ENCODE measurements at places on chromosomes 2 and 18.
A peak's percentile ranks its signal among the peaks of the same experiment; 100 is the strongest.

GRCh38 chr2:13550285-13551231 is 833.8 kb downstream of the TRIB2 start:
- no peak for DNase-seq

DNA sequence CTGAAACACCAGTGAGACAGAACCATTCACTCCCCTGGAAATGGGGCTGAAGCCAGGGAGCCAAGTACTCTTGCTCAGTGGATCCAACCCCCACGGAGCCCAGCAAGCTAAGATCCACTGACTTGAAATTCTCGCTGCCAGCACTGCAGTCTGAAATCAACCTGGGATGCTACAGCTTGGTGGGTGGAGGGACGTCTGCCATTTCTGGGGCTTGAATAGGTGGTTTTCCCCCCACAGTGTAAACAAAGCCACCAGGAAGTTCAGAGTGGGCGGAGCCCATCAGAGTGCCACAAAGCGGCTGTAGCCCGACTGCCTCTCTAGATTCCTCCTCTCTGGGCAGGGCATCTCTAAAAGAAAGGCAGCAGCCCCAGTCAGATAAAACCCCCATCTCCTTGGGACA is 292.8 kb downstream of the LNPK start:
- no peak for DNase-seq

DNA sequence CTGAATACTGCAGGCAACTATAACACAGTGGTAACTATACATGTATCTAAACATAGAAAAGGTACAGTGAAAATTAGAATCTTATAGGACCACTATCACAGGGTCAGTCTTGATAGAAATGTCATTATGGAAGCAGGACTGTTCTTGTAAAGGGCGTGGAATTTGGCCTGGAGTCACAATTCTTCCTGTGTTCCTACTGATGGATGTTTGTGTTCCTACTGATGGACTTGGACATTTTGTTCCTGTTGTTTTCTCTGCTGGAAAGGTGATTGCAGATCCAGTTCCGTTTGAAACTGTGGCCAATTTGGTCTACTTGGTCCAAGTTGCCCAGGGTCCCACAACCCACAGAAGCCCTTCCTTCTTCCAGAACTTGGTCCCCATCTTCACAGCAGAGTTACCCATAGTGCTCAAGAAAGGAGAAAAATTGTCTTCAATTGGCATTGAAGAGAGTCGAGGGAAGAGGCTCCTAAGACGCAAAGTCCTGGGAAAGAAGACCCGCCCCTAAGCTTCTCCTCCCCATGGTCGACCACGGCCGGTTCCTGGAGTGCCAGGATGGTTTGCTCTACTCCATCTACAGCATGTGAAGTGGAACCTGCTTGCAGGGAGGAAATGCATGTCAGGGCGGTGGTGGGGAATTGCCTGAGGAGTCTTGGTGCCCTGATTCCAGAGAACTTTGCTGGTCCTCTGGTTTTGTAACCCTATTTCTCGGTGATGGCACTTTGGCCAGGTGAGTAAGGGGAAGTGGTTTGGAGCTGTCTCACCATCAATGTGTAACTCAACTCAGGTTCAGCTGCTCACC is 102.8 kb upstream of the RAB12 start:
- DNase-seq: no peak

- DNase-seq: no peak
Measured at GRCh38 chr18:46830633-46831032, 73.8 kb upstream of the ST8SIA5 start.

DNA sequence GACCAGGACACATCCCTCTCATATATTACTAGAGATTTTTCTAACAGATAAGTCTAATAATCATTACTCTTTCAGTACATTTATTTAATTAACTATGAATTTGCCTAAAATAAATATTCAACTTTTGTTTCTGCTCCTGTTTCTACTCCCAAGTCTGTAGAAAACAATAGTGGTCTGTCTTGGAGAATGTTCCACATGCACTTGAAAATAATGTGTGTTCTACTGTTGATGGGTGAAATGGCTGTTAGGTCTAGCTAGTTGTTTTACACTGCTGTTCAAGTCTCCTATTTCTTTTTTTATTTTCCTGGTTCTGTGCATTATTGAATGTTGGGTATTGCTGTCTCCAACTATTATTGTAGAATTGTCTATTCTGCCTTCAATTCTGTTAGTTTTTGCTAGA is 47.2 kb downstream of the SPOPL start:
- no peak for DNase-seq

- no peak for DNase-seq
Measured at GRCh38 chr18:44668270-44668975, 12.3 kb upstream of the SETBP1 start.

- peak; percentile 91 for DNase-seq
Measured at GRCh38 chr2:148021059-148021861, at the start of gene MBD5. Gene MBD5 (plus strand): TSS chr2:148021091.

DNA sequence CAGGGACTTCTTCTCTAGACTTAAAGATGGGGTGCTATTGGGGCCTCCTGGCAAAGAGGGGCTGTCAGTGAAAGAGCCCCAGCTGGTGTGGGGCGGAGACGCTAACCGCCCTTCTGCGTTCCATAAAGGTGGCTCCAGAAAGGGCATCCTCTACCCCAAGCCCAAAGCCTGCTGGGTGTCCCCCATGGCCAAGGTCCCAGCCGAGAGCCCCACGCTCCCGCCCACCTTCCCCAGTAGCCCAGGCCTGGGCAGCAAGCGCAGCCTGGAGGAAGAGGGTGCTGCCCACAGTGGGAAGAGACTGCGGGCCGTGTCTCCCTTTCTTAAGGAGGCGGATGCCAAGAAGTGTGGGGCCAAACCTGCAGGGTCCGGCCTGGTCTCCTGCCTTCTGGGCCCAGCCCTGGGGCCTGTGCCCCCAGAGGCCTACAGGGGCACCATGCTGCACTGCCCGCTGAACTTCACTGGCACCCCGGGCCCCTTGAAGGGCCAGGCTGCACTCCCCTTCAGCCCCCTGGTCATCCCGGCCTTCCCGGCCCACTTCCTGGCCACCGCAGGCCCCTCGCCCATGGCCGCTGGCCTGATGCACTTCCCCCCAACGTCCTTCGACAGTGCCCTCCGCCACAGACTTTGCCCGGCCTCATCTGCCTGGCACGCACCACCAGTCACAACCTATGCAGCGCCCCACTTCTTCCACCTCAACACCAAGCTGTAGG is 15.2 kb downstream of the ARID5A start:
- DNase-seq: no peak

- DNase-seq: no peak
Measured at GRCh38 chr2:11813951-11814350, 67.5 kb downstream of the LPIN1 start.

DNA sequence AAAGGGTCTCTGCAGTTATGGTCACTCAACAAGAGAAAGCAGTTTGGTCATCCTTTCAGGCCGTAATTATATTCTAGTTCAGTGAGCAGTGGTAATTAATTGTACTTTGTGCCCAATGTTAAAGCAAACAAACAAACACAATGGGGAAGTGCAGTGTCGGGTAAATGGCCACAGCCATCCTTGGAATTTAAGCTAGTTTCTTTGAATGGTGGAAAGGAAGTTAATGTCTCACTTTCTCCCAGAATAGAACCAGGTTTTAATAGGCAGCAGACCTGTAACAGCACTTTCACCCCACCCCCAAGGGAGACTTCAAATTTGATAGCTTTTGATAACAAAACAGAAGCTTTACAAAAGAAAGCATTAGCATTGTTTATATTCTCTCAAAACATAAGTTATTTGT is 20.0 kb upstream of the ITGAV start:
- no peak for DNase-seq

- DNase-seq: no peak
Measured at GRCh38 chr2:216017365-216017764, 4.0 kb upstream of the MREG start.

DNA sequence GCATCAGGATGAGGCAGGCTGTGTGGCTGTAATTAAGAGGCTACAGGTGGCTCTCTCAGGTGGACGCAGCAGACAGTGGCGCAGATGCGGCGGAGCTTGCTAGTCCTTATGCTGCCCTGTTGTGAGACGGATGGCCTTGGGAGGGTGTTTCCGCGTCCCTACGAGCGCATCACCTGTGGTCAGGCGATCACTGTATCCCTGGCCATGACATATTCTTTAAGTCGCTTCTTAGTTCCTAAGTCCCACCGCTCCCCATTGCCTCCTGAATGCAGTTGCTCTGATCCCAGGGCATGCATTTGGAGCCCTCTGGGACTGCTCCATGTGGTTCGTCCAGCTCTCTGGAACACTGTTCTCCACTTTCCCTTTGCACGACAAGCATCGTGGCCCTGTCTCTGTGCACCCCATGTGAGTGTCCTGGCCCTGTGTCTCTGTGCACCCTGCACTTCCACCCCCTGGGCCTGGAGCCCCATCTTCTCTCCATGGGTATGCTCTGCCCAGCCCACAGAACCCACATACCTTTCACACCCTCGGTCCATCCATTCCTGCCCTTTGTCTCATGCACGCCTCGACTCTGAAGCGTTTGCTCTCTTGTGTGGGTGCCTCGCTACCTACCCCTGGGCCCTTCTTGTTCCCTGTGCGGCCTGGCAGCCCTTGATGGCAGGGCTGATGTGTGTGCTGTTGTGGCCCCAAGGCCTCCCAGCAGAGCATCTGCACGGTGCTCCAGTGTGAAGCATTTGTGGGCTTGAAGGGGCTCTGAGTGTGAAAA is 74.4 kb downstream of the SH3RF3 start:
- no peak for DNase-seq

DNA sequence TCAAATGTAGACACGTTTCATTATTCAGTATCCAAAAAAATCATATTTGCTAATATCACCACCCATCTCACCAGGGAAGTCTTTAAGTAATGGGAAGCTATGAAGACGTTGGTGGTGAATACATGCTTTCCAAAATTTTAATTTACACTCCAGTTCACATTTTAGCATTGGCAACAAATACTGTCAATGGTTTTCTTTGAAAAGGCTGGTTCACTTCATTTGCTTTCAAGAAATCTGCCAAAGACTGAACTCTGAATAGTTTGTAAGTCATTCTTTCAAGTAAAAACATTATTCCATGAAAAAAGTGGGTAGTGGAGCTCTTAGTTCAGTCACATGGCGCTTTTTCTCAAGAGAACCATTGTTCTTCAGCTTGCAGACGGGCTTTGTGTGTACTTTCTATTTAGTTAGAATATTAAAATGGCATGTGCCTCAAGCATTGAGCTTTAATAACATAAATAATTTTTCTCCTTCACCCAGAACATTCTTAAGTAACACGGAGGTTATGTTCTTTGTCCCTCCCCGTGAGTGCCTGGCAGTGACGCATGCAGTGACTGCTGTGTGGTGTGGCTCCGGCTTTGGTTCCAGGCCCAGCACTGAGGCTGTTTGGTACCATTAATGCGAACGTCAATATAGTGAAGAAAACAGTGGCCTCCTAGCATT is 300.0 kb upstream of the HDAC4 start:
- no peak for DNase-seq

DNA sequence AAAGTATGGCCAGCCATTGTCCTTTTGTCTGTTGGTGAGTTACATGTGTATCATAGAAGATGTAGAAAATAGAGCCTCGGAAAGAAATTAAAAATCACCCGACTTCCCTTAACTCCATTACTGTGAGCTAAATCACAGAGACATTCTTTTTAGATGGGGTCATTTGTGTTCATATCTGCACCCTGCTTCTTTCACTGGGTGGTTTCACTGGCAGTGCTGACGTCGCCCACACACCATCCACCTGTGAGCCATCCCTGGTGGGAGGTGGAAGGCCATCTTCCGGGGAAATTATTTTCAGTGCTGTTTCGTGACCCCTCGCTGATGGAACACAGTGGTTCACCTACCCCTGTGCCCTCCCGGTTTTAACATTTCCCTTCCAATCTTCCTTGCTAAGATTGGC is 21.2 kb downstream of the SH3BP4 start:
- DNase-seq: no peak

DNA sequence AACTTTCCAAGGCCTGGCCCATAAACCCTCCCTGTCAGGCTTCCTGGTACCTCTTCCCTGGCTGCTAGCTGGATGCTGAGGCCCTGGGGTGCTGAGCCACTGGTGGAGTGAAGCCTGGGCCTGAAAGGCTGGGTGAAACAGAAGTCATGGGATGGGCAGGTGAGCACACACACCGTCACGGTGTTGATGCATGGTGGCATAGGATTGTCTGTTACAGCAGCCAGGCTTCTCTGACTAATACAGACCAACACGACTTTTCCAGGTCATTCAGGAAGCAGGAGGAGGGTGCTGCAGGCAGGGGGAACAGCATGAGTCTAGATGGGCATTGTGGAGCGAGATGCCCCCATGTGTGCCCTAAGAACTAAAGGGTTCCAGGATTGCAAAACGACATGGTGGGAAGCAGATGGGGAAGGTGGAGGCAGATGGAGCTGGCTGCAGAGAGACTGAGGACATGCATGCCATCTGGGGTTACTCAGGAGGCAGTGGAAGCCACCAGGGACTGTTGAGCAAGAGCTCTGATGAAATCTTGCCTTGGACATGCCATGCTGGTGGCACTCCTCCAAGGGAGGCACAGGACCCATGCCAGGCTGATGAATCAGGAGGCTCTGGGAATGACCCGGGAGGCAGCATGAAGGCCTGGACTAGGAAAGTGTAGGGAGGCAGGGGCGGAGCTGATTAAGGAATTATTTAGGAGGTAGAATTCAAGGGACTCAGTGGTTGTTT is 480.9 kb downstream of the TSN start:
- no peak for DNase-seq

DNA sequence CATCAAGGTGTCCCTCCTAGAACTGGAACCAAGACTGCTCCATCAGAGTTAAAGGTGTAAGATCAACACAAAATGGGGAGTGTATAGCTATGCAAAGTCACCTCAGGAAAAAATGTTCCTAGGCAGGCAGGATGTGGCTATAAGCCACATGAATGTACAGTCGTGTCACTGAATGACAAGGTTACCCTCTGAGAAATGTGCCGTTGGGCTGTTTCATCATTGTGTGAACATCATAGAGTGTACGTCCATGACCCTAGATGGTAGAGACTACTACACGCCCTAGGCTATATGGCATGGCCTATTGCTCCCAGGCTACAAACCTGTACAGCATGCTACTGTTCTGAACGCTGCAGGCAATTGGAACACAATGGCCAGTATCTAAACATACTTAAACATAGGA is 24.5 kb downstream of the TYMS start:
- DNase-seq: no peak

- DNase-seq: no peak
Measured at GRCh38 chr2:207676827-207677354, 34.5 kb upstream of the CCNYL1 start.

DNA sequence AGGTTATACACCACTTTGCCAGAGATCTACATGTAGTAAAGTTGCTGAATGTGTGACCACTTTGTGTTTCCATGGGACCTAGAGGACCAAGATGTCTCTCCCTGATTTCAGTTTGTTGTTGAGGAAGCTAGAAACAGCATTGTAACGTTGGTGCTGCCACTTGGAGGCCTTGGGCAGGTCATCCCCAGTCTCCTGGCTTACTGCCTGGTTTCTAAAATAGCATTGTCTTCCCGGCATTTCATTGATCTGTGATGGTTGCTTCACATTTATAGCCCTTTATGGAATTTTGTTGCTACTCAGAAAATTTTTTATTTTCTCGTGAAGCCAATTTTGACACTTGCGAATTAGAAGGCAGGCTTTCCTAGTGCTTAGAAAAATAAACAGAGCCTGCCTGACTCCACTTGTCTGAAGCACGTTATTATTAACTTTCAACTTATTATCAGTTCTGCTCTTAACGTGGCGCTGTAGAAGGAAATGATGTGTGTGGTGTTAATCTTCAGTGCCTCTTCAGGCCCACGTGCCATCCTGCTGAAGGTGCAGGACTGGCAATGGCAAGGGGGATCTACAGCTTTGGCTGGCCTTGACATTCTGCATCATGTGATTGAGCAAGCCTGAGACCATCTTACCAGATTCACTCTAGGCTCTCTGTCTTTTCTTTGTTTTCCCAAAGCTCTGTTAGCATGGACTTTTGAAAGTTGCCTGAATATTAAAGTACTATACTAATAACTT is 59.9 kb downstream of the INPP4A start:
- DNase-seq: no peak
